ENCODE measurements at places on chromosomes 5 and 9.

DNA sequence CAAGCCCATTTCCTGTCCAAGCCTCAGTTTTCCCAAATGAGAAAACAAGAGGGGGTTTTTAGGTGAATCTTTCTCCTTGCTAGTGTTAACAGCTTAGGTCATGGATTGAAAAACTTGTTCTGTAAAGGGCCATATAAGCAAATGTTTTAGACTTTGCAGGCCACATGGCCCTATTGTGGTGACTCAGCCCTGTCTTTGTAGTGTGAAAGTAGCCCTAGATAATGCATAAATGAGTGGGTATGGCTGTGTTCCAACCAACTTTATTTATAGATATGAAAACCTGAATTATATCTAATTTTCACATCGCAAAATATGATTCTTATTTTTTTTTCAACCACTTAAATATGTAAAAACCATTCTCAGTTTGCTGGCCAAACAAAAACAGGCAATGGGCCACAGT lies 6.9 kb upstream of the BARX1 start:
- DNase-seq: no peak

- DNase-seq: no peak
Measured at GRCh38 chr9:113932906-113933584, 56.9 kb downstream of the ZNF618 start.

- no peak for DNase-seq
Measured at GRCh38 chr9:35482071-35482470, 7.8 kb upstream of the RUSC2 start.

GRCh38 chr9:137350696-137351584 lies 48.9 kb upstream of the NRARP start:
- DNase-seq: no peak

- no peak for DNase-seq
Measured at GRCh38 chr5:148237785-148238417, 424 bp upstream of the MARCOL start.

- no peak for DNase-seq
Measured at GRCh38 chr5:90308787-90309585, 100.6 kb downstream of the CETN3 start.

DNA sequence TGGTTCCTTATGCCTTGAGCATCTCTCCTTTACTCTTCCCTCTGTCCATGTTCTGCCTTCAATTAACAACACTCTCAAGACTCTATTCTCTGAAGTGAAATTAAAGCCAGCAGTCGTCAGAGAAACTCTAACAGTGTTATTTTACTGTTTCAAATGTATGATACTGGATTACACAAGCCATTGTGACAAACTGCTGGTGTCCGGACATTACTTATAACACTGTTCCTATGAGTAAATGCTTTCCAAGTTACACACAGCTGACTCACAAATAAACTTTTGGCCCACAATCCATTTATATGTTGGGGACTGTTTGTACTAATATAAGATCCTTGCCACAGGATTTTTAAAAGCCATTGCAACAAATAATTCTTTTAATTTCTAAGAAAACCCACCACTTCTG lies 63.2 kb upstream of the GHR start:
- DNase-seq: no peak

DNA sequence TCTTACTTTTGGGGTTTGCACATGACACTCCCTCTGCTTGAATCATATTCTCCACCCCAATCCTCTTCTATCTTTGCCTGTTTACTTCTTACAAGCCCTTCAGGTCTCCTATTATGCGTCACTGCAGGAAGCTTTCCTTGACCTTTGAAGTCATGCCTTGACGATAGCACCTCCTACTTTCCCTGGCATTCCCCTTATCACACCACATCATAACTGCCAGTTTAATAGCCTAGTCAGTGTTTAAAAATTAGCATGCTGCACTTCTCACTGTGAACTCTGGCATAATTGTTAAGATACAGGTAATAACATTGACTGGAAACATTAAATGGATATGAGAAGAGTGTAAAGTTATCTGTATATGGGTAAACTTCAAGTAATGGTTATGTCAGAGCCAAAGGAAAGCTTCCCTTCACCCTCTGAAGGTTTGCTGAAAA lies 37.1 kb upstream of the CEP120 start:
- no peak for DNase-seq

DNA sequence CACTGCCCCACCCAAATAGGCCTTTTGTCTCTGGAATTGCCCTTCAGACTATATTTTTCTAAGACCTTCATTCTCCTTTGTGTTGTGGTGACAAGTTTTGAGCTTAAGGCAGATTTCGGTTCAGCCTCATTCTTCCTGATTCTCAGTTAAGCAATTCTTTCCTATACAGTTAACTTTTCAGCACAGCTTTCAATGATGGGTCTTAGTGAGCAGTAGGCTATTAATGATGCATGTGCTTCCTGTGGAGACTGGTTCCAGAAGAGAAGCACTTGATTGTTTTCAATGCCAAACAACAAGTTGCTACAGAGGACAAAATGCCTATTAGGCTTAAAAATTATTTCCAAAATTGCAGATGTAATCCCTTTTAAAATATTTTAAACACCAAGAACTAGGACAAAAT lies 47.7 kb upstream of the TLX3 start:
- no peak for DNase-seq

- DNase-seq: no peak
Measured at GRCh38 chr5:79793722-79794121, 104.1 kb downstream of the CMYA5 start.

GRCh38 chr5:139402561-139403158 lies 1.2 kb downstream of the SPATA24 start:
- DNase-seq: no peak

DNA sequence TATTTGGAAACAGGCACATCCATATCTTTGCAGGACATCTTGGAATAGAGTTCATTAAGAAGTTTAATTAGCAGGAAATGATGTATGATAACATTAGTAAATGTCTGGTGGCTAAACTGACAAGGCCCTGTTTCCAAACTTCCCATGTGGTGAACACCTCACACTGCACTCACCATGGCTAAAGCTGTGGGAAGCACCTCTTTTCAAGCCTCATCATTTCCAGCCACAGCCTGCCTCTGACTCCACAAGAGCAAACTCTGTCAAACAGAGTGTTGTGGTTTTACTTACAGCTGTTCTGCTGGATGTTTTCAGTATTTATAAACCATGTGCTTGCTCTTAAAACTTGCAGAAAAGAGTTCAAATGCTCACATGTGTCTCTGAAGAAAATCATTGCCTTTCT lies 14.9 kb upstream of the NDUFB6 start:
- DNase-seq: no peak

DNA sequence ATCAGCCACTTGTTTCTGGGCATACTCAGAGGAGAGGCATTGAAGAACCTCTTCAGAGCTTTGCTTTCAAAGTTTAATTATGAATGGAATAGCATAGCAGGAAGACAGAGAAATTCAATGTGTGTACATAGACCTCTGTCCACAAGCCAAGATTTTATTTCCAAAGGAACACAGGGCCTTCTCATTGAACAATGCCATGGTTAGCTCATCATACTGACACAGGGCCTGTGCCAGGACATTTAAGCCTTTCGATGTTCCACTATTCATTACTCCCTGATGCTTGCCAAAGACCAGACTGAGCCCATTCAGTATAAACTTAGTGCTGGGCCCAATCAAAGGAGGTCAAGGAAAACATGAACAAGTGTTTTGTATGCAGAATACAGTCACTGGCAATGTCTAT lies 280.8 kb downstream of the FBXL17 start:
- DNase-seq: no peak

DNA sequence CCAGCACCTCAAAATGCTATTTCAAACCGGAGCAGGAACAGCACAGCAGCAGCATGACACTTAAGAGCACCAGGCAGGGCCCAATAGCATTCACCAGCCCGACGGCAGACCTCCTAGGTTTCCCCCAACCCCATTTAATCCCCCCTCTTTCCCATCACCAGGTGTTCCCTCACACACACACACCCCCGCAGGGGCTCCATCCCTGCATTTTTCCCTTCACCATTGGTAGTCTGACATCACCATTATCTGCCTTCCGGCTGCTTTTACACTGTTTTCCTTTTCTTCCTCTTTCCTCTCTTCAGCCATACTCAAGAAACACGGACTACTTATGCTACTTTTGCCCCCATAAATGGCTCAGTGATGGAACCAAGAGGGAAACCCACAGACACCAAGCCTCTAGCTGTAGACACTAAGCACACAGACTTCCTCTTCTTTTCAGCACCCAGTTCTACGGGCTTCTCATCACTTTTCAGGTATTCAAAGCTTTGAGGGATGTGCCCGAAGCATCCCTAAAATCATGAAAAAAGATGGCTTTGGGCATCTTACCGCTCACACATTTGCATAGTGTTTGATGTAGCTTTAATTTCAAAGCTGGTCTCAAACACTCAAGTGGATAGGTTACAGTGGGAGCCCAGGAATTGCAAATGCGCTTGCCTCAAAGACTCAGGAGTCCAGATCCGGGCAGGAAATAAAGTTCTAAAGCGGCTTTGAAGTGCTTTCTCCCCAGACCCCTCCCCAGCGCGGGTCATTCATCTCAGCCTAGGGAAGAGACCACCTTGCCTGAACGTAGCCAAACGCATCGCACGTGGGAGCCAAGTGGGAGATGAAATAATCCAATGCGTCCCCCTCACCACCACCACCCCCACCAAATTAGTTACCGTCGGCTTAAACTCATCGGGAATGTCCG lies 141.5 kb downstream of the TSSK1B start:
- peak; percentile 5 for DNase-seq

DNA sequence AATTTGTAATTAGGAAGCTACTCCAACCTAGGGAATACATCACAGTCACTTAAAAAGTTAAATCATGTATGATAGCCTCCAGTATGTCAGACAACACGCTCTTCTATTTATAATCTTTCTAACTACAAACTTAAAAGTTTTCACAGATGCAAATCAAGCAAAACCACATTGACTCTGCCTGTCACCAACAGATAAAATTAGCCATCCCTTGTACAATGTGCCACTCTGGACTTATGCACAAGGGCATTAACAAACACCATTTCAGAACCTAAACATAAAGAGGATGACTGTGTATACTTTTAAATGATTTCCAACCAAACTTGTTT lies 14.7 kb downstream of the ERP44 start:
- peak; percentile 47 for DNase-seq

DNA sequence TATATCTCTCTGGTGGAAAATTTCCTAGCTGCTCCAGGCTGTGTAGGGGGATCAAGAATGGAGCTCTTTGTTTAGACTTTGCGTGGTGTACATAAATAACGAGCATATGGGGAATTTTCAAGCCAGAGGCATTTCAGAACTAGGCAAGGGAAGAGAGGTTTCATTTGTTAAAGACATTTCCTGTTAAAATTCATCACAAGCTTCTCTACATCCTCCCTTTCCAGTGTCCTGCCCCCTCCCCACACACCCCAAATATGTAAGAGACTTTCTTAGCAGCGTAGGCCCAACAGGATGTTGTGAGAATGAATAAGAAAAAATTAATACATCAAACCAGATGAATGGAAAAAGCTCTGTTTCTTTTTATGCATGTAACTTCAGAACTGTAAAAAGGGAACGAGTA lies 150.3 kb downstream of the GPBP1 start:
- DNase-seq: no peak

DNA sequence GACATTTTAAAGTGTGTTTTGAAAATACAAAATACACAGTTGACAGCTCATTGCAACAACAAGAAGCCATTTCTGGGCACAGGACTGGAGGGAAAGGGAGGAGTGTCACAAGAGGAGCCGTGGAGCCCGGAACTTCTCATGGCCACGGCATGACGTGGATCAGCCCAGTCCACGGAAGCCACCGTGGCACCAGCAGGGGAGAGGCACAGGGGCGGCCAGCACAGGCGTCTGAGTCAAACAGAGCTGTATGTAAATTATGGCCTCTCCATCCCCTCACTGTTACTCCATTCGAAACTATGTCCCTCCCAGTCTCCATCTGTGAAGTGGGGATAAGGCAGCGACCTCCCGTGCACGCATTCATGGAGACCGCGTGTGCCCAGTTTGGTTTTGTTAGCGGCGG lies 165.6 kb upstream of the IRX2 start:
- no peak for DNase-seq

DNA sequence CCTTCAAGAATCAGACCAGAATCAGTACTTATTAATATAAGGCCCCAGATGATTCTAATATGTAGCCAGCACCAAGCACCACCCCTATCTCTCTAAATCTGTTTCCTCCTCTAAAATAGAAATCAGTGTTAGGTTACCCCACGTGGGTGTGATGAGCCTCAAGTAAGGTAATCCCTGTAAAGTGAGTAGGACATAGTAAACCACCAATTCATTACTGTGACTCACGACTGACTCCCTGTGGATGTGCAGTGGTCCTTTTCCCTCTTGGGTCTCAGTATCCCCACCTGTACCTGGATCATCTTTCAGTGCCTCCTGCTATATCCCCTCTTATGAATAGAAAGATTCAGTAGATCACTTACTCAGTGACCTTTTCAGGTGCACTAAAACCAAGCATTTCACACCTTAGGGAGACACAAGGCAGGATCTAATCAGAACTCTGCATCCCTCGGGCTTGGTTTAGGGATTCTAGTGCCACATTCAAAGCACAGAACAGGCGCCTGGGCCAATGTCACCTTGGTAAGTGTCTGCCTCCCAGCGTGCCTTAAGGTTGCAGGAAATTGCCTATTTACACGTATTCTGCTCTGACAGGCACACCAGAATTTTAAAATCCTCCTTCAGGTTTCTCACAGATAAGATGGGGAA lies 12.2 kb upstream of the ALDH1B1 start:
- DNase-seq: no peak

GRCh38 chr9:124676159-124676551 lies 95.0 kb downstream of the NR6A1 start:
- no peak for DNase-seq

DNA sequence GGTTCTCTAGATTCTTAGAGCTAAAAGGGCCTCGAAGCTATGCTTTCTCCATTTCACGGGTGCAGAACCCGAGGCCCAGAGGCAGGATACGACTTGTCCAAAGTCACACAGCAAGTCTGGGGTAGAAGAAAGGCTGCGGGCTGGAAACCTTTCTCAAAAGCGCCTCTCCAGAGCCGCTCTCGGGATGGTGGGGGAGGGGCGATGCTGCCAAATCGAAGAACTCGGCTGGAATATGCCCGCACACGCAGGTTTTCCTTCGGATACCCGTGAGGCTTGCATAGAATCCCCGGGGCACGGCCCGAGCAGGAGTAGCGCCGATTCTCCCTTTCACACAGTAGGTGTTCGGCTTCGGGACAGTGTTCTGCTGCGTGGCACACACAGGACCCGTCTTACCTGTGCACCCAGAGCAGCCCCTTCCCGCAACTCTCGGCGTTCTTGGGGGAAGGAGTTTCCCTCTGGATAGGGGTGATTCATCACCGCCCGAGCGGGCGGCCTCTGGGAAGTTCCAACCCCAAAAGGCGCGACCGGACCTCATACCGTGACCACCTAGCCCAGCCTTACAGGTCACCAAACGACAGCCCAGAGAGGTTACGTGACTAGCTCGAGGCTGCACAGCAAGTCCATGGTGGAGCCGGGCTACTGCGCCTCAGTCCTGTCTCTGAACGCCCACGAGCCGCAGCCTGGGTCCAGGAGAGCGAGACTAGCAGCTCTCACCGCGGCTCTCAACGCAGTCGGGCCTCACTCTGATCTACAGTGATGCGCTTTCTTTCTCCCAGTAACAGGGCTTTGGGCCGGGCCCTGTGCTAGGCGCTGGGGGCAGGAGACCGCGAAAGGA lies 4.1 kb downstream of the PAX5 start:
- no peak for DNase-seq

Measured in naive B cell (primary cell).